ENCODE measurements at places on chromosomes 11 and 22.

GRCh38 chr11:84800755-84801346 lies 826.3 kb downstream of the DLG2 start:
- DNase-seq, result no peak

DNA sequence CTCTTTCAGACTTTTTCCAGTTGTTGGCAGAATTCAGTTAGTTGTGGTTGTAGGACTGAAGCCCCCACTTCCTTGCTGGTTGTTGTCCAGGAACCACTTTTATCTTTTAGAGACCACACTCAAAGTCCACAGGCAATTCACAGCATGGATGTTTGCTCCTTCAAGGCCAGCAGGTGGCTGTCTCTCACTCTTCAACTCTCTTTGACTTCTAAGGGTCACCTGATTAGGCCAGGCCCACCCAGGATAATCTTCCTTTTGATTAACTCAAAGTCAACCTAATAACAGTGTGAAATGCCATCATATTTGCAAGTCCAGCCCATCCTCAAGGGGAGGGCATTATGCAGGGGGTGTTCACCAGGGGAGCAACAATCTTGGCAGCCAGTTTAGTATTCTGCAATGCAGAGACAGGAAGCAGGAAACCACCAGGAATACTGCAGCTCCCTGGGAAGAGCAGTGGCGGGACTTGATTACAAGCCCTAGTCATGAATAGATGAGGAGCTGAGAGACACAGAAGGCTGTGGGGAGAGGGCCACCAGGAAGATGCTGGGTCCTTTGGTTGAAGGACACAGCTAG lies 52.4 kb downstream of the LRRC74B start:
- DNase-seq, result no peak

GRCh38 chr22:33350491-33350890 lies 292.3 kb upstream of the SYN3 start:
- no peak for DNase-seq

DNA sequence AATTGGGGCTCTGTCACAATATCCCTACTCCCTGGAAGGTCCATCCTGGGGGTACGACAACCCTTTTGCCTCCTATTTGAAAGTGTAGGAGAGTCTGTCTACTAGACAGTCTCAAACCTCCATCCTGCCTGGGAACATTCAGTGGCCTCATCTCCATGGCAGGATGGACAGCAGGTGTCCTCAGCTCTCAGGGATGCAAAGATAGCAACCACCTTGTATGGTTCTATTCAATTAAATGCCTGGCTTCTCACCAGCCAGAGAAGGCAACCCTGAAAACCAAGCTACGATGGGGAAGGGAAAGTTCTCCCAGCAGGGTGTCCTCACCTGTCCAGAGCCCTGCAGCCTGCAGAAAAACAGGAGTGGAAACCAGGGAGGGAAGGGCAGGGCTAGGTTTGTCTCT lies 164.9 kb downstream of the MIAT start:
- DNase-seq, result no peak

- DNase-seq, result no peak
Observed at GRCh38 chr11:69287968-69288882, 5.7 kb upstream of the MYEOV start.

DNA sequence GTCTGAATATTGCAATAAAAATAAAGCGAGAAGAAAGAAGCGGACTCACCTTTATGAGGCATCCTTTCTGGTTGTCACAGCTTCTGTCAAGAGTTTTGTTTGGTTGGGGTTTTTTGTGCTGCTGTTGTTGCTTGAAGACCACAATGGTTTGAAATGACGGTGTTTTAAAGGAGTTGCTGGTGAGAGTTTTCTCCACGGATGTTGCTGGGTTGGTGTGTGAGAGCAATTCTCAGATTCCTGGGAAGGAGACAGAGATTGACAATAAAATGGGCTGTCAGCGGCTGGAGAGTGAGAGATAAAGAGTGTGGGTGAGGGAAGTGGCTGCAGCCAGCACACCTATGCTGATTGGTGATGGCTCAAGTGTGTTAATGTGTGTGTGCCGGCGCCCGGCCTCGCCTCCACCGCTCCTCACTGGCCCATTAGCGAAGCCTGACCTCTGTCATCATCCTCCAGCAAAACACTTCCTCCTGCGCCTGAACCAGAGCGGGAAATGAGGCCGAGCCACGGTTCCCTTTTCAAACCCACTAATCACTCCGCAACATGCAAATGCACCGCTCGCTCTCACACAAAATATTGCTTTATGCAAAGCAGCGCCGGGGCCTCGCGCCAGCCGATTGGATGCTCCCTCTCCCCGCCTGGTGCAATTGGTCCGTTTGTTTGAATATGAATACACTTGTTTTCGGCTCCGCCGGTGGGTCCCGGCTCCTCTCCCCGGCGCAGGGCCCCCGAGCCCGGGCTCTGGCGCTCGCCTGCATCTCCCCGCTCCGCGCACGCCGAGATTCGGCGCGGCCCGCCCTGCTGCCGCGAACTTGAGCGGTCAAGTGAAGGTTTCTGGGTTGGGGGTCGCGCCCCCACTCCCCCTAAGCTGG lies at the start of gene PAX6:
Gene PAX6, minus strand, starts transcription at position 544 of the 869 bp plus-strand sequence. CDS start 4,911 bp downstream, outside the sequence.
- peak; percentile 76 for DNase-seq

DNA sequence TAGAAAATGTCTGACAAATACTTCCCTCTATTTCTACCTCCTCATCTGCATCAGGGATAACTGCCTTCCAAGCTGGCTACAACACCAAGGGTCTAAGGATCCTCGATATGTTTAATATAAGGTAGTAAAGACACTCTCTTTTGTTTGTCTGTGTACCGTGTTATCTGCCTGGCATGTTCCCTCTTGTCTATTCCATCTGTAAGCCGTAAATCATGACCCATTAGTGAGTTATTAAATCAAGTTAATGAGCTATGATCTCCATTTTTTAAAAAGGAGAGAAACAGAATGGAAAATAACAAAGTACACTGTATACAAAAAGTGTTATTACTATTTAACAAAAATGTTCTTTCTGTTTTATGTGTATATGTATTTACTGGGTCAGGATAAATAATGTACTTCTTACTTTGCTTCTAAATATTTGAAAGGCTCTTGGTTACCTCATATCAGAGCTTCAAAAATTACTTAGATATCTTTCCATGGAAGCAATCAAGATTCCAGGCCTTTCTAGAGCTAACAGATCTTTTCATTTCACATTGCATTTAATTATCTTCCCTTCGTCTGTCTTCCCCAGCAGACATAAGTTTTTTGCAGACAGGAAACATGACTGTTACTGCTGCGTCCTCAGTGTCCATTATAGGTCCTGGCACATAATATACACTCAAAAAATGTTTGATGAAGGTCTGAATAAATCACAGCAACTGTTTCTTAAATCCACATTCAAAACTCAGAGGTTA lies 342.6 kb upstream of the CCDC90B start:
- DNase-seq, result no peak

GRCh38 chr11:81220146-81220895 lies 1513.3 kb downstream of the FAM181B start:
- DNase-seq, result no peak

DNA sequence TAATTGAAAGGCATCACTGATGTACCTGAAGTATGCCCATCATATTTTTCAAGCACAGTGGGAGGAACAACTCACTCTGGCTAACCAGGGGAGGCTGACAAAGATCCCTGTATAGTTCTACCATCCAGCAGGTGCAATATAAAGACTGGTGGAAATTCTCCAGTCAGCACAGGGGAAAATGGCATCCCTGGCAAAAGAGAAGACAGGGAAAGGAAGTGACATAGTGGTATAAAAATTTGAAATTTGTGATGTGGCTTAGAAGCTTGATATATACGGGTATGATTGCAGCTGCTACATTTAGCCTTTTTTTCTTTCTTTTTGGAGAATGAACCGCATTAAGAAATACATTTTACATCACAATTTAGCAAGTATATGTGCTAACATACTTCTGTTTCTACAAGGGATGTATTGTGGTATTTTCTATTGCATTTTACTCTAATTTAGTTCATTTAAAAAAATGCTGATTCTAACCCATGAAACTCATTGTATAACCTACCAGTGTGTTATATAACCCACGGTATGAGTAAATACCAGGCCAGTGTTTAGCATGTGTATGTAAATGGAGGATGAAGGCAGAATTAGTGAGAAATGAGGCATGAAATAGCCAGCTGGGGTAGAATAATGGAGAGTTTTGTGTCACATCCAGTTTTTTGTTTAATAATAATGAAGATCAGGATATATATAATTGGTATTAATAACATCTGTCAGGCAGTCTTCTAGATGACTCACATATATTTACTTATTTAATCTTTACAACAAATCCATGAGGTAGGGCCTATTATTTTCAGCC lies 186.1 kb downstream of the ARHGAP42 start:
- DNase-seq, result no peak

GRCh38 chr11:111851636-111852035 lies 19.7 kb downstream of the ALG9 start:
- DNase-seq, result no peak

DNA sequence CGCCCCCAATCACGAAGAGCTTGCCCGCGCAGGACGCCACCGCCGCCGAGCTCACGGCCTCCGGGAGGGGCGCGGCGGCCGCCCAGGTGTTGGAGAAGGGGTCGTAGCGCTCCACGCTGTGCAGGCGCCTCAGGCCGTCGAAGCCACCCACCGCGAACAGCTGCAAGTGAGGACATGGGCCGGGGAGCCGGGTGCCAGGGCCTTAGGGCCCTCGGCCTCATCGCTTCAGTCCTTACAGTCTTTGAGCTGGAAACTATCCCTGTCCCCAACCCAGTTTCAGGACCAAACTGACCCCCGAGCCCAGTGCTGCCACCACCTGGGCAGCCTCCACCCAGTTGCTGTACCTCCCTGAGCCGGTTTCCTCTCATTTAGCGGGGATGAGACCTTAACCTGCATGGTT lies 7.6 kb downstream of the KLHL35 start:
- DNase-seq, result no peak

GRCh38 chr22:30361916-30362650 lies 5.3 kb downstream of the CCDC157 start:
- no peak for DNase-seq

GRCh38 chr11:68016161-68016903 lies 6.2 kb downstream of the ALDH3B1 start:
- DNase-seq, result peak; percentile 68

GRCh38 chr11:34756591-34756990 lies 135.7 kb downstream of the EHF start:
- DNase-seq, result no peak

DNA sequence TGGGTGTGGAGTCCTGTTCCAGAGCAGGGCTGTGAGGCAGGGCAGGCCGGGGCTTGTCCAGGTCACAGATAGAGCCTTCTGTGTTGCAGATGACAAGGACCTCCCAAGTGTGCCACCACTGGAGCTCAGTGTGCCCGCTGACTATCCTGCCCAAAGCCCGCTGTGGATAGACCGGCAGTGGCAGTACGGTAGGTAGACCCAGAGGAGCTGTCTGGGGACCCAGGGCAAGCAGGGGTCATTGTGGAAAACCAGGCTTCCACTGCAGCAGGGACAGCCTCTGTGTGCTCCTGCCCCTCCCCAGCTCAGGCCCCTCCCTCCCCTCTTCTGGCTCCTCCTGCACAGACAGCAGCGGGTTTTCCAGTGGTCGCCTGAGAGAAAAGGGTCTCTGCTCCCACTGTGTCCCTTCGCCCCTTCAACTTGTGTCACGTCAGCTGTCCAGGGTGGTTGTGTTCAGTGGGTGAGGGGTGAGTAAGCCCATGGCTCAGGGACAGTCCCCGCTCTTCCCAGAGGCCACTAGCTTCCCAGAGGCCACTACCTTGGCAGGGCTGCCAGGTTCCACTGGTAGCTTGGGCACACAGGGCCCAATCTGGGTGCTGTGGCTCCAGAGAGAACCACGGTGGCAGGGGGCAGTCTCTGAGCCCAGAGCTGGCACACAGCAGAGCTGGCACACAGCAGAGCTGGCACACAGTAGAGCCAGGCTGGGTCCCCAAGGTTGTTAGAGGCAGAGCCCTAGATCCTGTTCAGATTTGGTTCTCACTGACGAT lies 78.4 kb downstream of the MED15 start:
- no peak for DNase-seq

DNA sequence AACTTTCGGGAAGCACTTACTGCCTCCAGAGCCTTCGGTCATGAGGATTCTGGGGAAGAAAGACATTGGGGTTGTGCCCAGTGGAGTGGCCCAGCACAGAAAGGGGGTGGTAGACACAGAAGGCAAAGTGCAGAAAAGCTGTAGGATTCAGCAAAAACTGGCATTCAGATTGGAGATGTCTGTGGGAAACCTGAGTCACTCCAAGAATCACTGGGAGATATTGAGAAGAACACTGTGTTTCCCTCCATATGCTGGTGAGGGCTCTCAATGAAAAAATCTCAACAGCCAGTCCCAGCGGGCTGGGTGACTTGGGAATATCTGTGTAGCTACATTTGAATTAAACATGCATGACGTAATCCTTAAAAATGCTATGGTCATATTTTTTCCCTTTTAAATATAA lies 61.2 kb upstream of the RCN1 start:
- DNase-seq, result no peak

GRCh38 chr22:24688256-24688655 lies 85.3 kb downstream of the GGT1 start:
- DNase-seq, result no peak

DNA sequence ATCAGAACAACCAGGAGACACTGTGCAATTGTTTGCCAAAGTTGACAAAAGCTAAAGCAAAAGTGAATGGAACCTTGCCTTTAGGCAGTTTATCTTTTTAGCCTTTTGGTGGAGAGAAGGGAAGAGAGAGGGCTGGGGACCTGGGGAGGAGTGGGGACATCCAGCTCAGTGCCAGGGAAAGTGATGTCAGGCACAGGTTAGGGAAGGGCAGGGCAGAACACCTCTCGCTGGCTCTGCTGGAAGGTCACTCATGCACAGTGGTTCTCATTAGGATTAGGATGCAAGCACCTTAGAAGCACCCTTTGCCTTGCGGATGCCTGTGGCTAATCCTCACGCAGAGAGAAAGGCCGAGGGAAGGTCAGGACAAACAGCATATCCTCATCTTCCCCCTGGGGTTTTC lies 14.3 kb upstream of the LINC01488 start:
- DNase-seq, result no peak

GRCh38 chr11:58506935-58507334 lies 970 bp downstream of the OR5B21 start:
- DNase-seq, result no peak

DNA sequence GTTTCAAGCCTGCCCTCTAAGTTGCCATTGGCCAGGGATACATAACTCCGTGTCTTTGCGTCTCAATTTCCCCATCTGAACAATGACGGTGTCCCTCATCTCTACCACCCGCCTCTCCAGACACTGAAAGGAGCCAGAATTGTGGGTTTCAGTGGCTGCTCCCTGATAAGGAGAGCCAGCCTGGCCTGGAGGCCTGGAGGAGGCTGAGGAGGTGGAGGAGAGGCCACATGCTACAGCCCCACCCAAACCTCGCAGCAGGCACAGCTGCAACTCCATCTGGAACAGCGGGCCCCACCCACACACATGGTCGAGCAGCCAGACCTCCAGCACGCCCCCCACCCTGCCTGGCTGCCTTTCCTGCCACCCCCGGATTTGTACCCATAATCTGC lies 34.4 kb upstream of the CD82 start:
- no peak for DNase-seq

DNA sequence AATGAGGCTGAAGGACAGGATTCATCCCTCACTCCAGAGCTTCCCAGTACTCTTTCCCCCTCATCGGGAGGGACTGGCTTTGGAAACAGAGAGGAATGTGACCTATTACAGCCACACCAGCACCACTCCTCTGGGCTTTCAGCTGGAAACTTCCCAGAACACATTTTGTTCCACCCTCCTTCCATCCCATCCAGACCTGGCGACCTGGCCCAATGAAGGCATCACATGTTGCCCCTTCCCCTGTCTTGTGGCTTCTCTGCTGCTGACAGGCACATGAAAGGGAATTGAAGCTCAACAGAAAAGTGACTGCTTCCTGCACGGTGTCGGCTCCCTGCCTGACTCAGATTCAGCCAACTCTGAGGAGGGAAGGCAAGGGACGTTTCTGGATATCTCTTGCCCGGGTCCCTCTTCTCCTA lies 19.1 kb downstream of the IRAG1 start:
- no peak for DNase-seq

Measured in BE2C (cell line).